ENCODE measurements at places on chromosomes 2 and 18.

DNA sequence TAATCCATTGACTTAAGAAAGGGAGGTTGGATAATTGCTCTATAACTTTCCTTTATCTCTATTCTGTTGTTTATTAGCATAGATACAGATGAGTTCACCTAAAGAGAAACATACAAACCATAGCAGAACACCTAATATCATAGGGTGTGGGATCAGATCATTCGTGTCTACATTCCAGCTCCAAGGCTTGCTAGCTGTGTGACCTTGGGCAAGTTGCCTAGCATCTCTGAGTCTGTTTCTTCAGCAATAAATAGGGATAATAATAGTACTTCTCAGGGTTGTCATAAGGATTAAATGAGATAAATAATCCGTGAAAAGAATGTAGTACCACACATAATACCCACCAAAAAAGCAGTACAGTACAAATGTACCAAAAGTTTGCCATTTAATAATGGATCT is 126.2 kb downstream of the PLB1 start:
- DNase-seq, result no peak

DNA sequence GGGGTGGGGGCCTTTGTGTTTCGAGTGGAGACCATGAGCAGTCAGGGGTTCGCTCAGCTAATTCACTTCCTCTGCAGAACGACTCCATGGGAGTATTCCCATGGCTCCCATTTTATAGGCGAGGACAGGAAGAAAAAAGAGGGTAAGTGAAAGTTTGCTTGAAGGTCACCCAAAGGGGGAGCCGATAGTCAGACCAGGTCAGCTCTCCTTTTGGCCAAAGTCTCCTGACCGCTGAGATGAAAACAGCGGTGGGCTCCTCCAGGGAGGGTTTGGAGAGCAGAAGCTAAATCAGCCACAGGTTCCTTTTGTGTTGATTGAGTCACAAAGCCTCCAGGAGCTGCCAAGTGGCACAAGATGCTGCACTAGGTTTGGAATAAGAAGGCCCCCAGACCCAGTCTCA is 34.1 kb upstream of the CTAGE1 start:
- DNase-seq, result no peak

DNA sequence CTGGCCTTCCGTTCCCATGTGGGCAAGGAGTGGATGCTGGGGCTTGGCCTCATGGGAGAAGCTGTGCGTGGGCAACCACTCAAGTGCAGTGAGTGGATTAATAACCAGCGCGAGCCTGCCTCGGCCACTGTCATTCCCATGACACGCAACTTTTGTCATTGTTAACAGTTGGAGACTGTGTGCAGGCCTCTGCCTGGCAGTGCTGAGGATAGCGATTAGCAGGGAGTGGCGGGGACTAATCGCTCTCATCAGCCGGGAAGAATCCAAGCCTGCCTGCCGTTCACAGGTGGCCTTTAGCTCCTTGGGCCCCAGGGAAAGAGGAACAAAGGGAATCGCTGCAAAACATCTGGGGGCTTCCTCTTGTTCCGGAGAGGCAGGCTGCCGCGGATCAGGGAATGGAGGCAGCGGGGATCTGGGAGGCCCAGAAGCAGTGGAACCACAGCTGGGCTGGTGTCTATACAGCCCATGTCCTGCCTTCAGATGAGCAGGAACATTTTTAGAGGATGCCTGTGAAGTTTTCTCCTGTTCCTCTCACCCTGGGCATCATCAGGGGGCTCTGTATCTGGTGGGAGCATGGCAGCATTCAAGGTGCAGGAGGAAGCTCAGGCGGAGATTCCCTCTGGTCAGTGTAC is 53.8 kb downstream of the CTIF start:
- no peak for DNase-seq

DNA sequence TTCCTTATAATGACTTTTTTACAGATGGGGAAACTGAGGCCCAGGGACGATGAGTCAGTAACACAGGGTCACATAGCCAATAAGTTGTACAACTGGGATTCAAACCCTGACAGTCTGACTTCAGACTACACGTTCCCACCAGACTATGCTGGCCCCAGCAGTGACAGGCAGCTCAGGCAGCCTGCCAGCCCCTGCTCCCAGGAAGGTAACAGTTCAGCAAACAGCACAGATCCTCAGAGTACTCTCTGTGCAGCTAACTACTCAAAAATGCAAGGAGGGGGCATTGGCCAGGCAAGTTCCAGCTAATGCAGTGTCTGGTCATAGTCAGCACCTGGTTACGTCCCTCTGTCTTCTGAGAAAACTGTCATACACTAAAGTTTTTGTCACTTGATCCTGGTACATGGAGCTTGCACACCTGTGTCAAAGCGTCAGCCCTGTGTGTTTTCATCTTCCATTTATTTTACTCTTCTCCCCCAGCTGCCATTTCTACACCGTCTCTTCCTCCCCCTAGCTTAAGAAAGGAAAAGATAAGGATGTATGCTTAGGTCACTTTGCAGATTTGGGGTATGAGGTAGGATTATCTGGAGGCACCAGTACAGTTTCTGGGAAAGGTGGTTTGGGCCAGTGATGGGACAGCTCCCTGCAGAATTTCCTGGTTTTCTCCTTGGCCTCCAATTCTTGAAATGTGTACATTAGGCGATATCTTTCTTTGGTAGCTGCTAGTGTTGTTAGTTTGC is 4.5 kb downstream of the SMARCAL1 start:
- no peak for DNase-seq

- no peak for DNase-seq
Observed at GRCh38 chr18:67995769-67996168, 479.2 kb upstream of the DSEL start.

- no peak for DNase-seq
Observed at GRCh38 chr2:118576109-118576855, 271.2 kb downstream of the EN1 start.

DNA sequence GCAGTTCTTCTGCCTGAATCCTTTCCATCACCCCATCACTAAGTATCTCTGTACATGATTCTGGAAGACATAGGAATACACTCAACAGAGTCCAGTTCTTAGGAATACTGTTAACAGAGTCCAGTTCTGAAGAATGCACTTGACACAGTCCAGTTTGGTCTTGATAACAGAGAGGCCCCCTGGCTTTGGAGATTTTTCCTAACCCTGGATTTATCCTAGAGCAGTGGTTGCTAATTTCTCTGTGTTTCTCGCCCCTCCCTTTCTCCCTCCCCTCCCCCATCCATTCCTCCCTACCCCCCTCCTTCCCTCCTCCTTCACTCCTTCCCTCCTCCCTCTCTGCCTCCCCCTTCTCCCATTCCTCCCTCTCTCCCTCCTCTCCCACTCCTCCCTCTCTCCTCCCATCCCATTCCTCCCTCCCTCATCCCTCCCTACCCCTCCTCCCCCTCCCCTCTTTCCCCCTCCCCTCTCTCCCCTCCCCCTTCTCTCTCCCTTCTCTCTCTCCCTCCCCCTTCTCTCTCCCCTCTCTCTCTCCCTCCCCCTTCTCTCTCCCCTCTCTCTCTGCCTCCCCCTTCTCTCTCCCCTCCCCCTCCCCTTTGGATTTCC is 105.4 kb downstream of the RTN4 start:
- no peak for DNase-seq

GRCh38 chr18:8721716-8722115 is 16.4 kb downstream of the MTCL1 start:
- peak; percentile 75 for DNase-seq

GRCh38 chr18:76915456-76915855 is 93.1 kb downstream of the ZNF236 start:
- no peak for DNase-seq

All from EH (cell line).